ENCODE measurements at places on chromosomes 1 and 21.
A peak's percentile ranks its signal among the peaks of the same experiment; 100 is the strongest.

DNA sequence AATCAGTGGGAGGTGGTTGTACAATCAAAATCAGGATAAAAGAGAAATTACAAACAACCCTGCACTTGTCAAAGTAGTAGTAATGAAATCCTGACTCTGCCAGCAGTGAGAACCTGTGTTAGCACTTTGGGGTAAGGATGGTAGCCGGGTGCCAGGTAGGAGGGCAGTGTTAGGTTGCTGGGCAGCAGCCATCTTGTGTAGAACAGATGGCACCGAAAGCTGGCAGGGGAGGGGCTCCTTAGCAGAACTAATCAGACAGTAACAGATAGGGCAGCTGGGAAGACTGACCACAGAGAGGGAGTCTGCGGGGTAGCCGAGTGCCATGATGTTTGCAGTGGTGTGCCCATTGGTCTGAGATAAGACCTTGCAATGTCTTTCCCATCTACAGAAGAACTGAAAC, 137.3 kb downstream of the SDCCAG8 start:
- DNase-seq = no peak

GRCh38 chr1:242770366-242770765, 245.9 kb upstream of the PLD5 start:
- no peak for DNase-seq

- no peak for DNase-seq
These were observed 24.6 kb downstream of the RUNX3 start for GRCh38 chr1:24905355-24905978.

GRCh38 chr1:93993731-93994130, 84.5 kb upstream of the GCLM start:
- no peak for DNase-seq

- peak; percentile 69 for DNase-seq
These were observed 32.9 kb downstream of the GPA33 start for GRCh38 chr1:167057241-167057688.

DNA sequence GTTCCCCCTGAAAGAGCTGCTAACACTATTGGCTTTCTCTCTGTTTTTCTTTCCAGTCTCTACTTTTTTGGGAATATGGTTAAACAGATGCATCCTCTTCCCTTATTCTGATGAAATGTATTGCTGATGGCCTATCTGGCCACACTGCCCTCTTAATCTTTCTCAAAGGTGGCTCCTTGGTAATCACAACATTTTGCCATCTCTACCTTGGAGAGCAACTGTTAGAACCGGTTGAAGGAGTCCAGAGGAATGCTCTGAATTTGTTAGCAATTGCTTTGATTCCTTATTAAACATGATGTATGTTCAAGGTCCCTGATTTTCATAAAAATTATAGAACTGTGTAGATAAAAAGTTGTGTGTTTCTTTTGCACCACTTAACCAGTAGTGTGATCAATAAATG, 50.1 kb upstream of the ARID1A start:
- no peak for DNase-seq

DNA sequence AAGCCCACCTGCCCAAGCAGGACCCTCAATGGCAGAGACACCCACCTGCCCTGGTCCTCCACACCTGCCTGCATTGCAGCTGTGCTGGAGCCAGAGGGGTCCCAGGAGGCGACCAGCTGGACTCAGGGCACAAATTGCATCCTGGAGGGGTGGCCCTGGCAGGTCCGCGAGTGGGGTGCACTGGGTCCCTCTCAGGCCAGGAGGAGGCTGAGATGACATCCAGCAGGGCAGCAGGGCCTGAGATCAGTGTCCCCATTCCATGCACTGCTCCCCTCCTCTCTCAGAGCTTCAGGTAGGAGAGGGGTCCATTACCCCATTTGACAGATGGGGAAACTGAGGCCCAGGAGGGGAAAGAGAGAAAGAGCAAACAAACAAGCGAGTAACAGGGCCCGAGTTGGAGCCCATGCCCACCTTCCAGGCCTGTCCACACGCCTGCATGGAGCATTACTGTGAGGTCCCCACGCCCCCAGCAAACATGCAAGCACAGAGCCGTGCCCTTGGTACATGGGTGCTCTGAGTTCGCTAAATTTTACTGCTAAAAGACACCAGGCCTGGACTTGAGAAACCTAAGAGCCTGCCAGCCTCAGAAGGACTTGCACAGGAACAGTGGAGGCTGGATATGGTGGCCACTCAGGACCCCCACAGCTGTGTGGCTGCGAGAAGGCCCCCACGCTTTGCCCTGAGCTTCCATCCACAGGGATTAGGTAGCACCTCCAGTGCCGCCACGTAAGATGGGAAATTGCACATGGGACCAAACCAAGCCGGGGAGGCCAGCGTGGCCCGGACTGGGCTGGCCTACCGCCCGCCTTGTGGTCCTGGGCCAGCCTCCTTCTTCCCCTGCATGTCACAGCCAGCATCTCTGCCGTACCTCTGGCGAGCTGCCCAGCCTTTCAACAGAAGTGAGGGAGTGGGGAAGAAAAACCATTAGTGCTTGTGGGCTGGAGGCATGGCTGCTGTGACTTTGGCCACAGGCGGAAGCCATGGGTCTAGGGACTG, 7.4 kb downstream of the WNT3A start:
- DNase-seq = no peak

- no peak for DNase-seq
These were observed 56.7 kb downstream of the SLX9 start for GRCh38 chr21:44996501-44996921.

- no peak for DNase-seq
These were observed 31.0 kb downstream of the AZIN2 start for GRCh38 chr1:33111965-33112364.

- DNase-seq = no peak
These were observed 163.6 kb upstream of the C1orf21 start for GRCh38 chr1:184223216-184223615.

DNA sequence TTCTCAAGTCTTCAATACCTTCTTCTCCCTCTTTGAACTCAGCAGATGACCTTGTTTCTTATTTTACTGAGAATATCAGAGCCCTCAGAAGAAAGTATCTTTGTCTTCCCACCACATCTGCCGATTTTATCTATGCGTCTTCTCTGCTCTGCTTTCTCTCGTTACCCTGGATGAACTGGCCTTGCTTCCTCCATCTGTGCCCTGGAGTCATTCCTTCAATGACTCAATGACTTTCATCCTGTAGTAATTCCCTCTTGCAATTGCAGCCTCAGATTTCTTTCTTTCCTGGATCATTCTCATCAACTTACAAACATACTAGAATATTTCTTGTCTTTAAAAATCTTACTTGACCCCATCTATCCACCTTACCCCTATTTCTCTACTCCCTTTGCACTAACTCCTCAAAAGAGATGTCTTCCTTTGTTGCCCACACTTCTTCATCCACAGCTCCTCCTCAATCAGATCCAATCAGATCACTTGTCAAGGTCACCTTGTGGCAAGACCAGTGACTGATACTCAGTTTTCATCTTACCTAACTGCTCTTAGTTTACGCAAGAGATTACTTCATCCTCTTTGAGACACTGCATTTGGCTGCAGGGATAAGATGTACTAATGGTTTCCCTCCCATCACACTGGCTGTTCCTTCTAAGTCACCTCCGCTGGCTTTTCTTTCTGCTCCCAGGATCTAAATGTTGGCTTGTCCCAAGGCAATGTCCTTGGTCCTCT, 8.2 kb upstream of the TGFBR3 start:
- DNase-seq = no peak

GRCh38 chr1:218660678-218661053, 315.5 kb downstream of the TGFB2 start:
- no peak for DNase-seq

DNA sequence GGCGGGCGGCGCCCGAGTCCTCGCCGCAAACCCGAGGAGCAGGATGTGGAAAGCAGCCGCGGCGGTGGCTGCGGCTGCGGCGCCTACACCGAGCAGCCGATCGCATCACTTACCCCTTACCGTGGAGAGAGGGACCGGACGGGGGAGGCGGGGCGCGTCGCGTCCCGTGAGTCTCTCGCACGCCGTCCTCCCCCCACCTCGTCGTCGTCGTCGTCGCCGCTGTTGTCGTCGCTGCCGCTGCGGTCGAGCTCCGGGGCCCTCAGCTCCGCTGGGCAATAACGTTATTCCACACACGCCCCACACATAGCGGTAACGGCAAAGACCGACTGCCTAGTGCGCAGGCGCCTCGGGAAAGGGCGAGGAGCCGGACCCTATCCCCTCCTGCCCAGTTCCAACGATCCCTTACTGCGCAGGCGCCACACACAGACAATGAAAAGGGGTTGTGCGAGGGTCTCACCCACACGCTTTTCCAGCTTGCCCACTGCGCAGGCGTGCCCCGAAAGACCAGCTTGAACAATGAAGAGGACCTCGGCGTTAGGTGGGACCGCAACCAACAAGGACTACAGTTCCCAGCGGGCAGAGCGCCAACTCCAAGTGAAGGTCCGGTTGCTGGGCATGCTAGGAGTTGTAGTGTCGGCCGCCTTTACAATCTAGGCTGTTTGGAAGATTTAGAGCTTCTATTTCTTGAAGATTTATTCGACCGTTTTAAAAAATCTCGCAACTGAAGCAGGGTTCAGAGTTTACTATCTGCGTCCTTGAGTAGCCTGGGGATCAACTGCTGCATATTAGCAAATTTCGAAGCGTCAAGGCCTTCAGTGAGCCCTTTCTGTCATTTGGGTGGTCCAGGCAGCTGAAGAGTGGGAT, at the start of gene CEP170:
Gene CEP170 (minus strand): TSS at position 355 of the 864 bp plus-strand sequence. CDS start 30,001 bp downstream, outside the sequence.
- peak; percentile 100 for DNase-seq

DNA sequence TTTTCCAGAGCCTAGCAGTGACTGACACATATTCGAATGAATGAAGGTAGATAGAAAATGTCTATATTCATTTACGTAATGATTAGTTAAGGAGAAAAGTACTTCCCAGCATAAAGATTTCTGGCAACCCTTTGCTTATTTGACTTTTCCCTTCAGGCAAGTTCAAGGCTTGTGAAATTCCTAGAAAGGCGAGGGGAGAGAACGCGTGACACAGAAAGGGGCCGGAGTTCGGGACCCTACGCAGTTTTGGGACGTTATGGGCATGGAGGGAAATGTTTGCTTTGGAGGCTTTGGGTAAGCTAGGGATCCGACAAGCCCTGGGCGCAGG, 472 bp upstream of the USP25 start:
- DNase-seq = no peak

GRCh38 chr1:183416850-183417771, 1.1 kb downstream of the NMNAT2 start:
- peak; percentile 75 for DNase-seq

DNA sequence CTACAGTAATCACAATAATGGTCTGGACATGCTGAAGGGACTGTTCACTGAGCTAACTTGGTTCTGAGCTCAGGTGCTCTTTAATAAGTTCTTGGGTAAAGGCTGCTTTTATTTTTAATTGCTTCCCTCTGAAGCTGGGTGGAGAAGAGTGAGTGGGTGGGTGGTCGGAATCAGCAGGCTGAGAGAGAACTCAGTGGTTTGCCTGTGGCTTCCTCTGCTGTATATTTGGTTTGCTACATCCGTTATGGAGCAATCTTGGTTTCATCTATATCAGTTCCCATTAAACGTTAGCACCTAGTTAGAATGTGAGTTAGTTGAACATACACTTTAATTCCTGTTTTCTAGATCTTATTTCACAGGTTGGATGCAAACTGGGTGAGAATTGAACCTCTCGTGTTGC, 23.3 kb downstream of the CNIH4 start:
- no peak for DNase-seq

- no peak for DNase-seq
These were observed 99.5 kb downstream of the LACTBL1 start for GRCh38 chr1:22872981-22873664.

- no peak for DNase-seq
These were observed 54.2 kb downstream of the PTPRU start for GRCh38 chr1:29290414-29290985.

- no peak for DNase-seq
These were observed 62.3 kb downstream of the ST6GALNAC3 start for GRCh38 chr1:76136894-76137293.

DNA sequence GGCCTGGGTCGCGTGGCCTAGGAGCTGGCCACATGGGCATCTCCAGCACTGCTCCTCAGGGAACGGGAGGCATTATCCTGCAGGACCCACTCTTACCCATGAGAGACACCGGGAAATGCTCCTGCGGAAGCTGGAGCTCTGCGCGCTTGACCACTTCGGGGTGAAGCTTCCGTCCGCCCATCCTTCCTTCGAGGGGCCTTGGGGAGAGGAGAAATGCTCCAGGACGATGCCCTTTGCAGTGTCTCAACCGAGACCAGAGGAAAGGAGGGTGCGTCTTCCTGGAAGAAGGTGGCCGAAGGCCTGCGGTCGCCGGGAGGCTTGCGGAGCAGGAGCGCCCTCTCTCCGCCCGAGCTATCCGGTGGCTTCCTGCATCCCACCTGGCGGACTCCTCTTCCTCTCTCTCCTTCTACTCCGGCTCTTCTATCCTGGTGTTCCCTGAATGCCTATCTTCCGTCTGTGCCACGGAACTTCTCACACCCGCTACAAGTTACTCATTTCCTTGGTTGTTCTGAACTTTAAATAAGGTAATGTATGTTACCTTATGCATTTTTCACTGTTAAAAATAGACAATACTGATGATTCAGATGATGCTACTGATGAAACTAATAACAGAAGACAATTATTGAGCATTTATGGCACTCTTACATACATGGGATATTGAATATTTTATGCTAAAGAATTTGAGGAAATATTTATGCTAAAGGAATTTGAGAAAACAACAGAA, 91.4 kb downstream of the PRKAB2 start:
- no peak for DNase-seq

DNA sequence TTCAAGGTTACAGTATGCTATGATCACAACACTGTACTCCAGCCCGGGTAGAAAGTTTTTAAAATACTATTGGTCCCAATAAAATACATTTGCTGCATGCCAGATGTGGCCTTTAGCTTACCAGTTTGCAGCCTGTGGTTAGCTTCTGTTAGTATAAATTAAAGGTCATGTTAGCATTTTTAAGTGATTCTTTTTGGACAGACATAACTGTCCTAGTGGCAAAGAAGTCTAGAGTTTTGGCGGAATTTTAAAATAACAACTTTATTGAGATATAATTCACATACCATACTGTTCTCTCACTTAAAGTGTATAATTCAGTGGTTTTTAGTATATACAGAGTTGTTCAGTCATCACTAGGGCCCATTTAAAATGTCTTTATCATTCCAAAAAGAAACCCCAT, 24.3 kb upstream of the TMEM39B start:
- DNase-seq = no peak

DNA sequence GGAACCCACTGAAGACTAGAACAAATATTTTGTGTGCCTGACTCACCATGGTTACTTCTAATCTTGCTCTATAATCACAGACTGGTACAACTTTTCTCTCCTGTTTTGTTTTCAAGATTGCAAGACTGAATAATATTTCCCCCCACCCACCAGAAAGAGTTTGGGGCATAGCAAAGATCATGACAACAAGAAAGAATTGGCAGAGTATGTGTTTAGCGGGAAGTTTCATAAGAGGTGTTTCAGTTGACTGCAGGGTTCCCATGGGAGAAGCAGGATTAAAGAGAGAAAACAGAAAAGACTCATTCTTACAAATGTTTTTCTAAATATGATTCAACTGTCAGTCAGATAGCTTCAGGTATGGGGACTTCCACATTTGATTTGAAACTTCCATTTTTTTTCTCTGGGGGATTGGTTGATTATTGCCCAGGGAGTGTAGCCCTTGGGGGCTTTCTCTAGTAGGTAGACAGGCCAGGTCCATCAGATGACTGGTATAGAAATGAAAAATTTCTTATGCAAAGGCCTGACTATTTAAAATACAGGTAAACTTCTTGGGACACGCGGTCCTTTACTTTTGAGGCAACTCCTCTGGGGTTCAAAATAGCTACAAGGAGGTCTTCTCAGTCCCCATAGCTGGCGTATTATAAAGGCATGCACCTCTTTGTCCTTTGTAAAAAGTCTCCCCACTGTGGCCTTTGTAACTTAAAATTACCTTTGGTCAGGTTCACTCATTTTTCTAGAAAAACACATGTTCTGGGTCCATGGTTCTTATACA, 13.9 kb downstream of the OR14I1 start:
- no peak for DNase-seq

GRCh38 chr21:40436261-40436660, 410.7 kb downstream of the DSCAM start:
- DNase-seq = no peak
